Activated CD4-positive, alpha-beta T cell treated with anti-CD3 and anti-CD28 coated beads, Interleukin-2, amount 50 U/mL, for 24 hours (primary cell): ENCODE measurements at places on chromosomes 7 and 10.

- DNase-seq, result no peak
Observed at GRCh38 chr10:80196950-80197315, 8.4 kb downstream of the ANXA11 start.

- no peak for DNase-seq
Observed at GRCh38 chr10:62618054-62618453, 186.5 kb upstream of the ADO start.

DNA sequence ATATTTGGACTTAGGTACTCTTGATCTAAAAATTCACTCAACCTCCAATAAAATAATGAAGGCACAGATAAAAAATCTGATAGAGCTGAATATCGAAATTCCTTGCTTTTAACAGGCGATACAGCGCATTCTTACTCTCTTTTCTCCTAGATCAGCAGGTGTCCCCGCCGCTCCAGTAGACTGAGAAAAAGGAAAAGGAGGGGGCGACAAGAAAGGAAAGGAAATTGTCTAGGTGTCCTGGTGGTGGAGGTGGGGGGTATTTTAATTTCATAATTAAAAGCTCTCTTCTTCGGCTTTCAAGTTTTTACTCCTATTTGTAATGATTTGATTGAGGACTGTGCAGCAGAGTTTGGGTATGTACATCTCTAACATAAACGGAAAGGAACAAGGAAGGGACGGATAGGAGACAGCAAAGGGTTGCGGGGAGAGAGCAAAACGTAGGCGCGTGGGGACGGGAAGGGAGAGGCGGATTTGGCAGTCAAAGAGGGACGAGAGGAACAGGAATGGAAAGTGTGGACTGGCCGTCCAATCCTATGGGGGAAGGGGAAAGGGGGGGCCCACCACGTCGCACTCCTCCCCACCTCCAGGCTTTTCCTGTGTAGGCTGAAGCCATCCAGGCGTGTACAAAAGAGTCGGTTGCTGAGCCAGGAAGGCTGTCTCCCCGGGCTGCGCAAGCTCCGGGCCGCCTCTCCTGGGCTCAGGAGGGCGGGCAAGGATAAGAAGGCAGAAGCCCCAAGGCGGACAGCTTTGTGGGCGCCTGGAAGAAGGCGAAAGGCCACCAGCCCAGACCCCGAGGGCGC, 875 bp upstream of the HECTD2 start:
- no peak for DNase-seq

DNA sequence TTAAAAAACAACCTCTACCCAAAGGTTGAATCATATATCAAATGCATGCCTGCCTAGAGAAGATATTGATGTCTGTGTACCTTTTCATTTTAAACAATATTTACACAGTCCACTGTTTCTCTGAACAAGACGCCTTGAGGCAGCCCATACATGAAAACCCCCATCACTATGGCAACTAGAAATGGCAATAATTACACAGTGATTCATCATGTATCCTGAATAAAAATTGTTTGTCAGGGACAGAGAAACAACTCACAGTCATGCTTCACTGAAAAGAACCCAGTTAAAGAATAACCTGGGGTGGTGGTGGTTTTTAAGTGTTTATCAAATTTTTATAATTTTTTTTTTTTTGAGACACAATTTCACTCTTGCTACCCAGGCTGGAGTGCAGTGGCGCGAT, 19.7 kb downstream of the DNAJC12 start:
- DNase-seq, result no peak

- no peak for DNase-seq
Observed at GRCh38 chr10:24814568-24815313, 91.1 kb upstream of the ARHGAP21 start.
